Osteocyte (in vitro differentiated cells): ENCODE measurements at places on chromosomes 11 and 22. TPM values are rescaled to one million over a fixed set of nuclear protein-coding genes. Genes with fewer than 3 reads are reported as not detected.

DNA sequence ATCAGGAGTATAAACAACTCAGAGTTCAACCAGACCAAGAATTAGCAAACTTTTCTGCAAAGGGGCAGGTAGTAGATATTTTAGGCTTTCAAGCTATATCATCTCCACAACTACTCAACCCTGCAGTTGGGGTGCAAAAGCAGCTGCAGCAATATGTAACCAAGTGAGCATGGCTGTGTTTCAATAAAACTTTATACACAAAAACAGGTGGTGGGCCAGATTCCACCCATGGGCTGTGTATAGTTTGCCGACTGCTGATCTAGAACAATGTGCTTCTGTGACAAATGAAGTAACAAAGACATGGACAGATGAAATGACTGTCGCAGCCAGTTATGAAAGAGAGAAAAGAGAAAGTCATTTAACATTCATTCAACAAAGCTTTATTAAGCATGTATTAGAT lies 77.1 kb upstream of the DRD2 start:
- peak overlapping the region; percentile 46 for H3K27ac ChIP-seq
- no peak overlapping the region for H3K4me3 ChIP-seq
- H3K27me3 ChIP-seq, result no peaks in the 10 kb centered on the region
- H3K36me3 ChIP-seq, result no peaks in the 10 kb centered on the region
- no peak for DNase-seq

DNA sequence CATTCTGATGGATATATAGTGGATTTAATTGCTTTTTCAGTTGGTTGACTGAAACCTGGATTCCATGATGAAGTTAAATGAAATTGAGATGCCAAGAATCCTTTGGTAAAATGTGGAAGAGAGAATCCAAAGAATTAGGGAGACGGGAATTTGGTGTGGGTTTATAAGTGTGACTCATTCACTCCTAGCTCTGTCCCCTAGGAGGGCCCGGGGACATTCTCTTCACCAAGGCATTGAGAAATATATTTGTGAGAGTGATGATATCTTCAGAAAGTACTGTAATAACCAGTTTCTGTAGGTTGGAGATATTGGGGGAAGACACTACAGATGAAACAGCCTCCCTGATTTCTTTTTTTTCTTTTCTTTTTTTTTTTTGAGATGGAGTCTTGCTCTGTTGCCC lies 13.6 kb upstream of the PHOX2A start:
- no peaks in the 10 kb centered on the region for H3K4me1 ChIP-seq
- peaks cover 42% of the 10 kb centered on the region for H3K27me3 ChIP-seq
- no peak overlapping the region for H3K4me3 ChIP-seq
- H3K36me3 ChIP-seq, result no peaks in the 10 kb centered on the region
- no peak overlapping the region for H3K27ac ChIP-seq

Gene POTEH
- total RNA-seq, result not detected in 2 replicates

Gene CRYBB2
- total RNA-seq, result not detected in 2 replicates
